ENCODE measurements at places on chromosomes 11 and 22.

- DNase-seq = no peak
These were observed 14.4 kb upstream of the CDC42EP1 start for GRCh38 chr22:37545703-37546436.

- DNase-seq = no peak
These were observed 84.4 kb downstream of the CD44 start for GRCh38 chr11:35223371-35223796.

GRCh38 chr11:3056296-3057068 is 741 bp downstream of the CARS1 start:
- no peak for DNase-seq

DNA sequence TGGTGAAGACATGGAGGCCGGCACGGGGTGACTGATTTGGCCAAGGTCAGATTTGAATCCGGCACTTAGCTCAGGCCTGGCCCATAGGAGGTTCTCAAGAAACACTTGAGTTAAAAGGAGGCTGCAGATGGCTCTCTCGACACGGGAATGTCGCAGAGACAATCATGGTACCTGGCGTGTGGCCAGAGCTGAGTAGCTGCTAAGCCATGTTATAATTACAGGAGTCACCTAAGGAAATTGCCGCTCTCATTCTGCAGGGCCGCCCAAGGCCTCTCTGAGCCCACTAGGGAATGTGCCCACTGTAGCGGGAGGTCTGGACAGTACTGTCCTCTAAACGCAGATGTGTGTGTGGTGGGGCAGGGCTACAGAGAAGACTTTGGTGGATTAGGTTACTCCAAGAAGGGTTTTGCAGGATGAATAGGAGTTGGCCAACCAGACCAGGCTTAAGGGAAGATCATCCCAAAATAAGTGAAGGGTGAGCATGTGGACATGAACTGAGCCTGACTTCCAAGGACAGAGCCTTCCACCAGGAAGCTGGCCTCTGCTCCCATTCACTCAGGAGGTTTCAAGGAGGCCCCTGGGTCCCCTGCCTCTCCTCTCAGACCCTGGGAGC is 19.3 kb upstream of the PRR5 start:
- no peak for DNase-seq

DNA sequence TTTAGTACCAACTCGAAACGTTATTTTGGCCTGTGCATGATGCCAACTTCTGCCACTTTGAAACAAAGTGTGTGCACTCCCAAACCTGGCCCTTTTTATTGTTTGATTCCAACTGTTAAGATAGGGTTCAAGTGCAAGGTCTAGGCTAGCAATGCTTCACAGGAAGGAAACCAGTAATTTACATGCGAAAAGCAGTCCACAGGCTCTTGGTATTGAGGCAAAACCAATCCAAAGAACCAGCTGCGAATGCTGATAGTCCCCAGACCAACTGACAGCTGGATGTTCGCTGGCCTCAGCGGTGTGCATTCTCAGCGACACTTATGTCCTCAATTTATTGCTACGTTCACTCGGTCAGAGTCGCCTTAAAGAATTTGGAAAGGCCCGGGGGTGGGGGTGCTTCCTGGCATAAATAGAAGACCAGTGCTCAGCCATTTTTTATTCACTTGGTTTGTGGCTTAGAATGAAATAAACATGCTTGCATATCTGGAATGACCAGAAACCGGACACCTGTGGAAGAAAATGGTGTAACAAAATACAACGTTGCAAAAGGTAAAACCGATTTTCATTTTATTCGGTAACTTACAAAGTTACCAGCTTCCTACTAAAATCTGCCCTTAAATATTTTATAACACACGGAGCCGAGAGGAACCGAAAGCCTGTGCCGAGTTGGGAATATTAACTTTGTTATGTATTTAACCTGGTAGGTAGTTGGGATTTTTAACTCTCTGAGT is 1.6 kb downstream of the CPT1A start:
- peak; percentile 18 for DNase-seq

DNA sequence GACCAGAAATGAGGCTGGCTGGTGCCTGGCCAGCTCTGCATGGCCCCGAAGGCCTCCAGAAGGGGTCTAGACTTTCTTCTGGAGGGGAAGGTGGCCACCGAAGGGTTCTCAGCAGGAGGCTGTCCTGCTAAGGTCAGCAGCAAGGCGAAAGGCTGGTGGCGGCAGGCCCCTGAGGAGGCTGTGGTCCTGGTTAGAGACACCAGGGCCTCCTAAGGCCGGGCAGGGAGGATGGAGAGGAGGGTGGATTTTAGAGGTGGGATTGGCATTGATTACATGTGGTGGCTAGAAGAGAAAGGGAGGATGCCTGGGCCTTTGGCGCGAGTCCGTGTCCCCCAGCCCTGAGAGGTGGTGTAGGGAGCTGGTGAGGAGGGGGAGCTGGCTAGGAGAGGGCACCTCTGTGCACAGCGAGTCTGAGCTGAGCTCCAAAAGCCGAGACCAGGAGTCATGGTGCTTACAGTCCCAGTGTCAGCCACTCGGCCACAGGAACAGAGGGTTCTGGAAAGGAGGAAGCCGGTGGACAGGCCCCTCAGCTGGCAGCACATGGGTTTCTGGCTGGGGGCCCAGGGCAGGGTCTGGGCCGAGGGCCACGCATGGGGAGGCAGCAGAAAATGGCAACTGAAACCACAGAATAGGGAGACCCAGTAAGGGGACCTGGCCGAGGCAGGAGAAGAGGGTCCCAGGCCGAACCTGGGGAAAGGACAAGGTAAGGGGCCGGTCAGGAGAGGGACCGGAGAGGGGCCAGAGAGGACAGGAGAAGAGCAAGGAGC is 2.5 kb downstream of the FERMT3 start:
- DNase-seq = no peak

DNA sequence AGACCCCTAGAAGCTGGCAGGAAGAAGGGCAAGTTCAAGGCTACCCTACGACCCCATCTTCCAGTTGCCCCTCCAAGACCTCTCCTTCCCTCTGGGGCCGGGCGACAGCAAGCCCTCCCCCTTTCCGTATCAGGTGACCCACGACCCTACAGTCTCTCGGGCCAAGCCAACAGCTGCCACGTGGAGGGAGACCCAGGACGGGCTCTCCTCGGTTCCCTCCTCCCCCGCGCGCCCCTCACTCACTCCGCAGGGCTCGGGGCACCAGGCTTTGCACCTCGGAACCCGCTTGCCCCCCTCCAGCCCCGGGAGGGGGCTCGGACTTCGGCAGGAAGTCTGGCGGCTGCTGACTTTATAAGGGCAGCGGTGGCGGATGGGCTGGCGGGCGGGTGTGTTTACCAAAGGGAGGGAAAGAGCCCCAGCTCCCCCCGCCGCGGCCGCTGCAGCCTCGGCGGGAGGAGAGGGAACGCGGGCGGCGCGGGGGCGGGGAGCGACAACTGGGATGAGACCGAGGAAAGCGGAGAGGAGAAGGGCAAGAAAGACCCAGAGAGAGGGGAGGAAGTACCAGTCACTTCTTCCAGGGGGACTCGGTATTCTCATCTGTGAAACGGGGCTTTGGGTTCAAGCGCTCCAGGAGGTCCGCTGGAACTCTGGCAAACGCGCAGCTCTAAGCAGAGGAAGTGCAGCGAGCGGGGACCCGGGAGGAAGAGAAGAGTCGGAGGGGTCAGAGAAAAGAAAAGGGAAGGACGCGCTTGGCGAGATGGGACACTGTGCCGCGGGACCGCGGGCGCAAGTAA is 767 bp downstream of the SLC43A1 start:
- DNase-seq = no peak

- DNase-seq = no peak
These were observed 1.6 kb upstream of the KCNJ11 start for GRCh38 chr11:17389957-17390649.

- DNase-seq = no peak
These were observed 109.6 kb upstream of the CHORDC1 start for GRCh38 chr11:90332415-90332814.

- no peak for DNase-seq
These were observed 18.6 kb upstream of the PANX3 start for GRCh38 chr11:124592627-124593026.

GRCh38 chr22:32542677-32543357 is 68.2 kb downstream of the FBXO7 start:
- no peak for DNase-seq

GRCh38 chr22:17773606-17774205 is 563 bp downstream of the BID start:
- no peak for DNase-seq

- no peak for DNase-seq
These were observed 2.3 kb upstream of the VSIG2 start for GRCh38 chr11:124754309-124754708.

- no peak for DNase-seq
These were observed 13.3 kb downstream of the RRAS2 start for GRCh38 chr11:14345668-14346067.

GRCh38 chr22:24408630-24409029 is 18.8 kb upstream of the ADORA2A start:
- no peak for DNase-seq

GRCh38 chr11:17550450-17551346 is 3.6 kb downstream of the OTOG start:
- DNase-seq = no peak

GRCh38 chr11:33040862-33041453 is 1.6 kb downstream of the TCP11L1 start:
- no peak for DNase-seq

- no peak for DNase-seq
These were observed 507.1 kb downstream of the SOX6 start for GRCh38 chr11:15849257-15849656.

GRCh38 chr22:21755851-21756284 is 20.3 kb upstream of the YPEL1 start:
- no peak for DNase-seq

DNA sequence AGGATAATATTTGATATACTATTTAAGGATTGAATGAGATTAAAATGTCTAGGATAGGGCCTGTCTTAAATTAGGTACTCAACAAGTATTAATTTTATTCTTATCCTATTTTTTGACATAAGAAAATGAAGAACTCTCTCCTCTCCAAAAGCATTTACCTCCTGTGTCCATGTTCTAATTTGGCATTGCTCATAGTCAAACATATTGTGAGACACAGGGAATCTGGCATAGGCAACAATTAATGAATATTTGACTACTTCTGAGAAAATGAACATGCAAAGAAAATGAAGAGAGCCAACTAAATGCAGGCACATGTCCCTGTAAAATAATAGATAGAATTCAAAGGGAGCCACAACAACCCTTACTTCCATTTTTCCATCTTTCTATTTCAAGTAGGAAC is 198.5 kb upstream of the C11orf87 start:
- no peak for DNase-seq

DNA sequence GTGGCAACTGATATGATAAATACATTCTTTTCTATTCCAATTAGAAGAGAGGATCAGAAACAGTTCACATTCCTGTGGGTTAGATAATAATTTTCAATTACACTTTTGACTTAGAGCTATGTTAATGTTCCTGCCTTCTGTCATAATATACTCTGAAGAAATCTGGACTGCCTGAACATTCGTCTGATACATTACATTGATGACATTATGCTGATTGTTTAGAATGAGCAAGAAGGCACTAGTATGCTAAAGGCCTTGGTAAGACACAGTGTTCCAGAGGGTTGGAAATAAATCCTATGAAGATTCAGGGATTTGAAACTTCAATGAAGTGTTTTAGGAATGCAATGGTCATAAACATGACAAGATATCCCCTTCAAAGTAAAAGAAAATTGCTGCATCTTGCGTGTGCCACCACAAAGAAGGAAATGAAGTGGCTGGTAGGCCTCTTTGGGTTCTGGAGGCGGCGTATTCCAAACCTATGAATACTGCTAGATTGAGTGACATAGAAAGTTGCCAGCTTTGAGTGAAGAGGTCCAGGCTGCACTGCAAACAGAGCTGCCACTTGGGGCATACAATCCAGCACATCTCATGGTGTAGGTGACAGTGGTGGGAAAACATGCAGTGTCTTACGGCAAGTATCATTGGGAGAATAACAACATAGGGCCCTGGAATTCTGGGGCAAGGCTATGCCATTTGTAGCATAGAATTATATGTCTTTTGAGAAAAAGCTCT is 21.2 kb upstream of the PDE3B start:
- DNase-seq = no peak

GRCh38 chr22:38793721-38794466 is at the start of gene DNAL4:
Gene DNAL4, minus strand, starts transcription at chr22:38794143. Its CDS starts 11,412 bp downstream, at chr22:38782731.
- DNase-seq = peak; percentile 97

- peak; percentile 39 for DNase-seq
These were observed 35.6 kb downstream of the FBLN1 start for GRCh38 chr22:45538281-45538680.

GRCh38 chr22:47710135-47710534 is 947.7 kb downstream of the TBC1D22A start:
- DNase-seq = no peak

DNA sequence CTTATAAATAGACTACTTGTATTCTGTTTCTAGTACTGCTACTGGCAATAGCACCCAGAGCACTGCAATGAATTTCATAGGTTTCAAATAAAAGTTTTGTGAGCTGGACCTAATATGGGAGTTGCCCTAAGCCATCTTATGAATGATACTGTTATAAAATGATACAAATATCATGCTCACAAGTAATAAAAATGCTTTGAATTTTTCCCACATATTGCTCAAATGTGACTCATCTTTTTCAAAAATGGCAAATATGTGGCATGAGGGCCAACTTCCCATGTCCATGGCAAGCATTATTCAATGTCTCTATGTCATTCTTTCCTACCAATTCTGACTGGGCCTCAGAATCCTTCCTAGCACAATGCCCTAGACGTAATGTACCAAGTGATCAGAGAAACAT is 137.6 kb downstream of the TRPC6 start:
- DNase-seq = no peak

All from NCI-H1694 (cell line).